ENCODE measurements at places on chromosomes 6 and 20.
A peak's percentile ranks its signal among the peaks of the same experiment; 100 is the strongest.

- H3K4me3 ChIP-seq: peak overlapping the region; percentile 99
- H3K27ac ChIP-seq: peak overlapping the region; percentile 99
- no peak for DNase-seq
- no peaks in the 10 kb centered on the region for H3K27me3 ChIP-seq
These were observed 1.2 kb downstream of the ZNF335 start for GRCh38 chr20:45970646-45971424.

DNA sequence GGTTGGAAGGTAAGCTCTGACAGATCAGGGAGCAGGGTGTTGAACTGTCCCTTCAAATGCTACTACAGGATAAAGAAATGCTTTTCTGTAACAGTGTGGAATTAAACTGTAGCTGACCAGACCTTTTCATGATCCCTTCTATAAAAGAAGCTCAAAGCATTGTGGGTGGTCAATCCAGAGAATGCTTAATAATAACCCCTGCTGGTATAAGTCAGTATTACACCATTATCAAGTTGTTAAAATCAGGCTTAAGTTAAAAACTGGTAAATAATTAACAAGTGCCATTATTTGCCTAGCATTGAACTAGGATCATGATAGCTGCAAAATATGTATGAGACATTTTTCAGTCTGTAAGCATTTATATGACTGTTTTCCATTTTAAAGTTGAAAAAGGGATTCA lies 468.9 kb downstream of the PKHD1 start:
- H3K36me3 ChIP-seq: no peaks in the 10 kb centered on the region
- no peaks in the 10 kb centered on the region for H3K4me1 ChIP-seq
- H3K27ac ChIP-seq: no peak overlapping the region
- DNase-seq: no peak
- H3K27me3 ChIP-seq: no peaks in the 10 kb centered on the region
- no peak overlapping the region for H3K4me3 ChIP-seq

- peaks cover 12% of the 10 kb centered on the region for H3K27me3 ChIP-seq
- no peaks in the 10 kb centered on the region for H3K36me3 ChIP-seq
- no peak for DNase-seq
These were observed 70.0 kb downstream of the GRM4 start for GRCh38 chr6:34075906-34076305.

- peaks cover 3% of the 10 kb centered on the region for H3K27me3 ChIP-seq
- H3K4me1 ChIP-seq: no peaks in the 10 kb centered on the region
- no peaks in the 10 kb centered on the region for H3K36me3 ChIP-seq
- H3K4me3 ChIP-seq: no peak overlapping the region
- no peak for DNase-seq
- no peak overlapping the region for H3K27ac ChIP-seq
These were observed 463.5 kb downstream of the QKI start for GRCh38 chr6:163877877-163878639.

- DNase-seq: no peak
- no peaks in the 10 kb centered on the region for H3K4me1 ChIP-seq
- H3K36me3 ChIP-seq: no peaks in the 10 kb centered on the region
- no peak overlapping the region for H3K27ac ChIP-seq
- peaks cover 43% of the 10 kb centered on the region for H3K27me3 ChIP-seq
- H3K4me3 ChIP-seq: no peak overlapping the region
These were observed 209.1 kb downstream of the ERMARD start for GRCh38 chr6:169960521-169960885.

GRCh38 chr6:56593801-56594318 lies 48.8 kb downstream of the DST start:
- no peaks in the 10 kb centered on the region for H3K27me3 ChIP-seq
- H3K4me1 ChIP-seq: no peaks in the 10 kb centered on the region
- DNase-seq: no peak
- H3K36me3 ChIP-seq: no peaks in the 10 kb centered on the region
- no peak overlapping the region for H3K27ac ChIP-seq

DNA sequence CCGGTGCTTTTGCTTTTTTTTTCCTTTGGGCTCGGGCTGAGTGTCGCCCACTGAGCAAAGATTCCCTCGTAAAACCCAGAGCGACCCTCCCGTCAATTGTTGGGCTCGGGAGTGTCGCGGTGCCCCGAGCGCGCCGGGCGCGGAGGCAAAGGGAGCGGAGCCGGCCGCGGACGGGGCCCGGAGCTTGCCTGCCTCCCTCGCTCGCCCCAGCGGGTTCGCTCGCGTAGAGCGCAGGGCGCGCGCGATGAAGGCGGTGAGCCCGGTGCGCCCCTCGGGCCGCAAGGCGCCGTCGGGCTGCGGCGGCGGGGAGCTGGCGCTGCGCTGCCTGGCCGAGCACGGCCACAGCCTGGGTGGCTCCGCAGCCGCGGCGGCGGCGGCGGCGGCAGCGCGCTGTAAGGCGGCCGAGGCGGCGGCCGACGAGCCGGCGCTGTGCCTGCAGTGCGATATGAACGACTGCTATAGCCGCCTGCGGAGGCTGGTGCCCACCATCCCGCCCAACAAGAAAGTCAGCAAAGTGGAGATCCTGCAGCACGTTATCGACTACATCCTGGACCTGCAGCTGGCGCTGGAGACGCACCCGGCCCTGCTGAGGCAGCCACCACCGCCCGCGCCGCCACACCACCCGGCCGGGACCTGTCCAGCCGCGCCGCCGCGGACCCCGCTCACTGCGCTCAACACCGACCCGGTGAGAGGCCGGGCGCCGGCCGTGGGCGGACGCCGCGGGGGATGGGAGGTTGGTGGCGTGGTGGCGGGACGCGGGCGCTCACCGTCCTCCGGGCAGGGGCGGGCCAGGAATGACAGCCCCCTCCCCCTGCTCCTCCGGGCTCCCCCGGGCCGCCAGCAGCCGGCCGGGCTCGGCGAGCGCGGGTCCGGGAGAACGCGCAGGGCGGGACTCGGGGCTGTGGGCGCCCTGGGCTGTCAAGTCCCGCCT lies 606 bp downstream of the ID4 start:
- no peaks in the 10 kb centered on the region for H3K4me1 ChIP-seq
- no peak overlapping the region for H3K27ac ChIP-seq
- H3K36me3 ChIP-seq: no peaks in the 10 kb centered on the region
- H3K4me3 ChIP-seq: no peak overlapping the region
- H3K27me3 ChIP-seq: peaks cover 18% of the 10 kb centered on the region
- DNase-seq: no peak

DNA sequence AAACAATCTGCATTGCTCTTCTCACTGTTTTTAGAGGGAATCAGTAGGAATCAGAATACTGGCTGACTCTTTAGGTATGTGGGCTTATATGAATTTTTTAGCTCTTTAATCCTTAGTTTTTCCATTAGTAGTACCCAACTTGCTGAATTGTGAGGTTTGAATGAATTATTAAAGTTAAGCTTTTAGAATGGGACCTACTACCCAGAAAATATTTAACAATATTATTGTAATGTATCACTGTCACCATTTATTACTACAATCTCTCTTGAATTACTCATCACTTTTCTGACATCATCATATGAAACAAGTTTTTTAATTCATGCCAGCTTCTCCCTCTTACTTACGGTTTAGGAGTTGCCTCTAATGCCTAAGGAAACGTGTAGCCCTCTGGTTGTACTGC lies 212.7 kb downstream of the BCKDHB start:
- no peaks in the 10 kb centered on the region for H3K36me3 ChIP-seq
- no peak overlapping the region for H3K4me3 ChIP-seq
- DNase-seq: no peak
- H3K27me3 ChIP-seq: no peaks in the 10 kb centered on the region
- no peaks in the 10 kb centered on the region for H3K4me1 ChIP-seq

- peaks cover 7% of the 10 kb centered on the region for H3K4me1 ChIP-seq
- no peak overlapping the region for H3K27ac ChIP-seq
- H3K4me3 ChIP-seq: peak overlapping the region; percentile 70
- no peaks in the 10 kb centered on the region for H3K27me3 ChIP-seq
These were observed 665 bp downstream of the RRAGD start for GRCh38 chr6:89411145-89412070.

DNA sequence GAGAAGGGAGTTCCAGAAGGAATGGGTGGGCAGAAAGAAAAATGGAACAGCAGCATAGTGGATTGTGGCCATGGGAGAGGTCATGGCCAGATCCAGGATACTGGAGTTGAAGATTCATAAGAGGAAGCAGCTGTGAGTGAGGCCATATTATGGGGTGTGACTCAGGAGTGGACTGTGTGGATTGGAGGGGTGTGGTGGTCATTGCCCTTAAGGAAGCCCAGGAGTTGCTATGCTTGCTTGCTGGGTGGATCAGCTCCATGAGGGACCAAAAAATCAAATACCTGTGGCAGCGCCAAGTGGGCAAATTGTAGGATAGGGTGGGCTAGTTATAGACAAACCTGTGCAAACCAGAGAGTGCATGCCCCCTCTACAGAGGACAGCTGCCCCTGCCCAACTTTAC lies 18.3 kb downstream of the LRRC1 start:
- no peaks in the 10 kb centered on the region for H3K36me3 ChIP-seq
- H3K4me3 ChIP-seq: no peak overlapping the region
- H3K27me3 ChIP-seq: no peaks in the 10 kb centered on the region
- no peaks in the 10 kb centered on the region for H3K4me1 ChIP-seq
- H3K27ac ChIP-seq: no peak overlapping the region

DNA sequence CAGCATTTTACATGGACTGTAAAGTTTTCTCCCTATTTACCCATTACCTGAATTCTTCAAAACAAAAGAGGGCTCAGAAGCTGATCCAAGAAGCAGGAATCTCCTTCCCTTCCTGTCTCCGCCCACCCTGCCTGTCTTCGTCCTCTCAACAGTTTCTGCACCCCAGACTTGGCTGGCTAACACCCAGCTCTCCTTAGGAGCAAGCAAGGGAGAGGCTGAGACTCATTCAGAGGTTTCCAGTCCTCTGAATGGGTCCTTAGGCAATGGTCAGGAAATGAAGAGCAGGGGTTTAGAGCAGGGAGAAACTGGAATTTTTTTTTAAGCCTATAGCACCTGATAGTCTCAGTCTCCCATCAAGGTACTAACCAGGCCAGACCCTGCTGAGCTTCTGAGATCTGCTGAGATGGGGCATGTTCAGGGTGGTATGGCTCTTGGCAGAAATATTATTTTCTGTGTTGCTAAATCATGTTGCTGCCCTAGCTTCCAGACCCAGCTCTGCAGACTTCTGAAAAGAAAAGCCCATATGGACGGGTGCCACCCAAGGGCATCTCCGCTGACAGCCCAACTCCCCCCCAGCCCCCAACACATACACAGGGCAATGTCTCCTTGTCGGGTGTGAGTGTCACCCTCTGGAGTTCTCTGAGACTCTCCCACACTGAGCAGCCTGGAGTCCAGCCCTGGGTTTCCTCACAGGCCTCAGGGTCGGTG lies 74.6 kb upstream of the CD93 start:
- no peaks in the 10 kb centered on the region for H3K36me3 ChIP-seq
- DNase-seq: no peak
- H3K27ac ChIP-seq: no peak overlapping the region
- peaks cover 23% of the 10 kb centered on the region for H3K27me3 ChIP-seq

DNA sequence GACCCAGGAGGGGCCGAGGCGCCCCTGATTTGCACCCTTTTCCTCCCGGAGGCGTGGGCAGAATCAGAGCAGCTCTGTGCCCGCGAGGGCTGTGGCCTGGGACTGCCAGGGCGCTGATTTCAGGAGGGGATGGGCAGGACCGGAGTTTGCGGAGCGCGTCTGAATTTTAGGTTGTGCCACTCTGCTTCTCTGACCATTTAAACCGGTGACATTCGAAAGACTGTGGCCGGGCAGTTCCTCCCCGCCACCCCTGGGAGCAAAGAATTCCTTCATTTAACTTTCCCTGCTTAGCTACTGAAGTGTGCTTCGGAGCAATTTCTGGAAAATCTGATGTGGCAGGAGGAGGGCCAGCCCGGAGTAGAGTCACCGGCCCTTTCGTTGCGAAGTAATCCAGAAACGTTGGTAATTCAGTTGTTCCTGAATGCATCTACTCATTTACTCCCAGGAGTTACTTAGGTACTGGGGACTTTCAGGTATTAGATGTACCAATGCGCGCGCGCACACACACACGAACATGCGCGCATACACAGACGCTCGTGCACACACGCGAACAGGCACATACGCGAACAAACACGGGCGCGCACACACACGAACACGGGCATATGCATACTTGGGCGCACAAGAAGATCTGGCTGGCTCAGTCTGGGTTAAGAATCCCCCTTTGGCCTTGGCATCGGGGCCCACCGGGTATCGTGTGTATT lies 568 bp downstream of the CCDC170 start:
- no peak for DNase-seq
- H3K27me3 ChIP-seq: peaks cover 7% of the 10 kb centered on the region
- H3K4me1 ChIP-seq: peaks cover 6% of the 10 kb centered on the region
- H3K36me3 ChIP-seq: no peaks in the 10 kb centered on the region
- H3K4me3 ChIP-seq: no peak overlapping the region
- H3K27ac ChIP-seq: no peak overlapping the region

- peak overlapping the region; percentile 25 for H3K27ac ChIP-seq
- peaks cover 44% of the 10 kb centered on the region for H3K4me1 ChIP-seq
- no peaks in the 10 kb centered on the region for H3K27me3 ChIP-seq
- peak; percentile 11 for DNase-seq
These were observed 3.3 kb downstream of the KCNK5 start for GRCh38 chr6:39225946-39226437.

GRCh38 chr20:59040667-59041066 lies 1.9 kb downstream of the PRELID3B start:
- H3K36me3 ChIP-seq: peaks cover 24% of the 10 kb centered on the region
- DNase-seq: no peak
- H3K4me1 ChIP-seq: peaks cover 29% of the 10 kb centered on the region
- no peak overlapping the region for H3K27ac ChIP-seq
- H3K27me3 ChIP-seq: no peaks in the 10 kb centered on the region
- no peak overlapping the region for H3K4me3 ChIP-seq

- no peaks in the 10 kb centered on the region for H3K27me3 ChIP-seq
- no peaks in the 10 kb centered on the region for H3K4me1 ChIP-seq
- H3K36me3 ChIP-seq: no peaks in the 10 kb centered on the region
- no peak overlapping the region for H3K4me3 ChIP-seq
- H3K27ac ChIP-seq: no peak overlapping the region
These were observed 152.4 kb upstream of the MLN start for GRCh38 chr6:33956206-33956605.

- H3K4me3 ChIP-seq: no peak overlapping the region
- H3K4me1 ChIP-seq: peaks cover 9% of the 10 kb centered on the region
- DNase-seq: no peak
- peaks cover 4% of the 10 kb centered on the region for H3K27me3 ChIP-seq
These were observed 86.3 kb upstream of the ESR1 start for GRCh38 chr6:151721146-151721545.
